ENCODE measurements at places on chromosomes 3 and 15. TPM values are rescaled to one million over a fixed set of nuclear protein-coding genes. Genes with fewer than 3 reads are reported as not detected.

Gene C2CD4B
- 3.4 TPM for total RNA-seq

Gene IL17RB
- not detected for total RNA-seq

Gene KNG1
- not detected for total RNA-seq

Gene CCDC33
- total RNA-seq: not detected

Gene ARPIN
- 8.5 TPM for total RNA-seq

Gene UROC1
- total RNA-seq: not detected

Gene RPL15
- 3,193 TPM for total RNA-seq

Gene FES
- total RNA-seq: 15.0 TPM

Gene ASB14
- total RNA-seq: not detected

Gene CACNA1D
- not detected for total RNA-seq

Gene MUC4
- total RNA-seq: not detected

Gene LEKR1
- total RNA-seq: not detected

Gene CCDC51
- 8.3 TPM for total RNA-seq

Gene CTXN2
- total RNA-seq: not detected

Gene AP3B2
- not detected for total RNA-seq

Gene MAP3K13
- total RNA-seq: 24.4 TPM

Gene RPS27L
- 203 TPM for total RNA-seq

Gene LARP6
- total RNA-seq: 78.5 TPM

Gene OR5K2
- not detected for total RNA-seq

Gene ZNF35
- 9.9 TPM for total RNA-seq

Gene ATP8B4
- 0.49 TPM for total RNA-seq

Gene CSPG4
- total RNA-seq: 16.2 TPM

Gene ADGRG7
- total RNA-seq: not detected

Gene IP6K1
- total RNA-seq: 36.5 TPM

Gene LYZL4
- total RNA-seq: not detected

Gene CD80
- total RNA-seq: not detected

Gene ZDHHC23
- 2.9 TPM for total RNA-seq

Gene TNFSF10
- 0.36 TPM for total RNA-seq

Gene AMOTL2
- 193 TPM for total RNA-seq
